ENCODE measurements at places on chromosomes 1 and 21.
A peak's percentile ranks its signal among the peaks of the same experiment; 100 is the strongest.

DNA sequence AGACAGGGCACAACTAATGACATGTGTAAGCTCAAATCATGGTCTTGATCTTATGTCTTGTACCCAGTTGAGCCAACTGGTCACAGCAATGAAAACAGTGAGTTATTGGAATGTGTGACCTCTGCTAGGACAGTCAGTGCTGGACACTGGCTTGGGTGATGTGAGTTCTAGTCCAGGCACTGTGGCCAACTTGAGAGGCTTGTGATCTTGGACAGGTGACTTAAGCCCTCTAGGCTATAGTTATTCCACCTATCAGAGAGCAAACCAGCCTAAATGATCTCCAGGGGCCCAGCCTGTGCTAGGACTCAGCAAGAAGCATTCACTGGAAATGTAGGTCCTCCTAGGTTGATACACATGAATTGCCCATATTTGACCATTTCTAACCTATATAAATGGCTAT is 1.1 kb downstream of the KCNE2 start:
- DNase-seq: no peak

- DNase-seq: no peak
Observed at GRCh38 chr1:185398022-185398421, 81.0 kb upstream of the IVNS1ABP start.

- peak; percentile 82 for DNase-seq
Observed at GRCh38 chr1:20380616-20381035, 90.0 kb downstream of the VWA5B1 start.

GRCh38 chr1:112247961-112248360 is 148.1 kb upstream of the CTTNBP2NL start:
- no peak for DNase-seq

DNA sequence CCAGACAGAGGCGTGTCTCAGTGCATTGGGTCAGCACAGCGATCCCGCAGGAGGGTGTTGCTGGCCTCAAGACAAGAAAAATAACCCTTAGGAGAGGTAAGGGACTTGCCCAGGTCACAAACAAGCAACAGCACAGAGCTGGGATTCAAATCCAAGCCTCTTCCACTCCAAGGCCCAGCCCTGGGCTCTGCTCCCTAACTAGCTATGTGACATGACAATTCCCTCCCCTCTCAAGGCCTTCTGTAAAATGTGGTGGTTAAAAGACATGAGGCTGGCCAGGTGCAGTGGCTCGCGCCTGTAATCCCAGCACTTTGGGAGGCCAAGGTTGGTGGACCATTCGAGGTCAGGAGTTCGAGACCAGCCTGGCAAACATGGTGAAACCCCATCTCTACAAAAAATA is 28.1 kb upstream of the LAPTM5 start:
- no peak for DNase-seq

- no peak for DNase-seq
Observed at GRCh38 chr1:90616395-90616794, 100.7 kb downstream of the BARHL2 start.

DNA sequence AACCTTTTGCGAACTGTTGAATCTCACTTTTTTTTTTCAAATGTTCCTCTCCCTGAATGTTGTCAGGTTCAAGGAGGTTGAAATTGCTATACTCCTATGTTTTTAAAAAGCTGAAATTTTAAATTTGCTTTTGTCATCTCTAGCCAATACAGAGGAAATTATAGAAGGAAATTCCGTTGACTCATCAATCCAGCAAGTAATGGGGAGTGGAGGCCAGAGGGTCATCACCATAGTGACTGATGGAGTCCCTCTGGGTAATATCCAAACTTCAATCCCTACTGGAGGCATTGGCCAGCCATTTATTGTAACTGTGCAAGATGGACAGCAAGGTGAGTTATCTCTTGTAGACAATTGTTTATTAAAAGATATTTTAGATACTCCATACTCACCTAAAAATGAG is 36.3 kb downstream of the GABPB2 start:
- DNase-seq: peak; percentile 36

DNA sequence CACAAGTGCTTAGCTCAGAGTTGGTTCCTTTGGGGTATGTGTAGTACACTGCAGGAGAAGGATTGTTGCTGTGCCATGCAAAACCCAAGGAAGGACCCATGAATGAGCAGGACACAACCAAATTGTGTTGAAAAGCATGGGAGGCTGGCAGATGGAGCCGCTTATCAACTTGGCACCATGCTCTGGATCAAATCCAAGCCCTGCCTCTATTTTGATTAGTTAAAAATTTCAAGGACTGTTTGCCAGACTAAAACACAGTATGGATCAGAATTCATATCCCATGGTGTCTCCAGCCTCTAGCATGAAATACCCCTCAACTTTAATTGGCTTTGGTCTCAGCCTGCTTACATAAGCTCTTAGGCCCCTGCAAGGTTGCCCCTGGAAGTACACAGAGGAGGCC is 27.8 kb downstream of the CCDC185 start:
- DNase-seq: no peak

GRCh38 chr1:23759277-23759676 is 16.0 kb downstream of the ELOA start:
- no peak for DNase-seq

DNA sequence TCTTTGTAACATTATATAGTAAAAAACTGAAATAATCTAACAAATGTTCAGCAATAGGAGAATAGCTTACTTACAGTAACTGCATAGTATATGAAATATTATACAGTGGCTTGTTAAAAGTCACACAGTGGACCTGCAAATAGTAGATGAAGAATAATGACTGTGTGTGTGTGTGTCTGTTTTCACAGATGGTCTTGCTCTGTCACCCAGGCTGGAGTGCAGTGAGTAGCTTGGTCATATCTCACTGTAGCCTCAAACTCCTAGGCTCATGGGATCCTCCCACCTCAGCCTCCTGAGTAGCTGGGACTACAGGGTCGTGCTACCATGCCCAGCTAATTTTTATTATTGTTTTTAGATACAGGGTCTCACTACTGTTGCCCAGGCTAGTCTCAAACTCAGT is 67.3 kb upstream of the KIAA1614 start:
- no peak for DNase-seq

DNA sequence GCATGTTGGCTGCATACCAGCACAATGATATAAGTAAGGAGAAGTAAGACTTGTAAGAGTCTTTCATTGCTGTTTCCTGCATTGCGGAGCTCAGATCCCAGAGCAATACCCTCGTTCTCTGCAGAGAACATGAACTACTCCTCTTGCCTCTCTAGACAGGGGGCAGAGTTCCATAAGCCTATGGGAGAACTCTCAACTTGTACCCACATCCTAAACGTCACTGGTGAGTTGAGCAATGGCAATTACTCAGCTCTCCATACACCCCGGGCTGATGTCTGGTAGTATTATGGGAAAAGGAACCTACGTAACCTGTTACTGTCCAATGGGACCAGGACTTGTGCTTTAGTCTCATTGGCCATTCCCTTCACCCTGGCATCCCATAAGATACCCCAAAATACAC is 27.3 kb upstream of the ZNF496 start:
- no peak for DNase-seq

GRCh38 chr1:184319879-184320278 is 67.0 kb upstream of the C1orf21 start:
- no peak for DNase-seq

GRCh38 chr21:41186755-41187536 is 19.0 kb downstream of the BACE2 start:
- no peak for DNase-seq

- DNase-seq: no peak
Observed at GRCh38 chr1:21139601-21140000, 37.1 kb downstream of the EIF4G3 start.

- no peak for DNase-seq
Observed at GRCh38 chr1:12144969-12145368, 21.8 kb upstream of the TNFRSF1B start.

- peak; percentile 37 for DNase-seq
Observed at GRCh38 chr1:20601129-20601825, 12.4 kb downstream of the CDA start.

DNA sequence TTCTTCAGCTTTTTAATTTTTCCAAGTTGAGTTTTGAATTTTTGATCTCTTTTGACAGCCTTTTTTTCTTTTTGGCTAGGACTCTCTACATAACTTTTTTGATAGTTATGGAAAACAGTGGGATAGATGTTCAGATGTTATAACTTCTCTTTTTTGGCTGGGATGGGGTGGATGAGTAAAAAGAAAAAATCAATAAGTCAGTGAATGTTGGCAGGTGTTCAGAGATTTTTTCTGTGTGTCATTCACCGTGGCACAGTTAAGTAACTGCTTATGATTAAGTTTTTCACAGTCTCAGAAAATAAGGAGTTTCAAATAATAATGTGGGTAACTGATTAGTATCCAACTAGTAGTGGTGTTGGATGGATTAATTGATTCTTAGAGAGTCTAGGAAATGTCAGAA is 24.0 kb downstream of the HS2ST1 start:
- DNase-seq: no peak

GRCh38 chr1:99877568-99877967 is 27.4 kb downstream of the AGL start:
- no peak for DNase-seq

DNA sequence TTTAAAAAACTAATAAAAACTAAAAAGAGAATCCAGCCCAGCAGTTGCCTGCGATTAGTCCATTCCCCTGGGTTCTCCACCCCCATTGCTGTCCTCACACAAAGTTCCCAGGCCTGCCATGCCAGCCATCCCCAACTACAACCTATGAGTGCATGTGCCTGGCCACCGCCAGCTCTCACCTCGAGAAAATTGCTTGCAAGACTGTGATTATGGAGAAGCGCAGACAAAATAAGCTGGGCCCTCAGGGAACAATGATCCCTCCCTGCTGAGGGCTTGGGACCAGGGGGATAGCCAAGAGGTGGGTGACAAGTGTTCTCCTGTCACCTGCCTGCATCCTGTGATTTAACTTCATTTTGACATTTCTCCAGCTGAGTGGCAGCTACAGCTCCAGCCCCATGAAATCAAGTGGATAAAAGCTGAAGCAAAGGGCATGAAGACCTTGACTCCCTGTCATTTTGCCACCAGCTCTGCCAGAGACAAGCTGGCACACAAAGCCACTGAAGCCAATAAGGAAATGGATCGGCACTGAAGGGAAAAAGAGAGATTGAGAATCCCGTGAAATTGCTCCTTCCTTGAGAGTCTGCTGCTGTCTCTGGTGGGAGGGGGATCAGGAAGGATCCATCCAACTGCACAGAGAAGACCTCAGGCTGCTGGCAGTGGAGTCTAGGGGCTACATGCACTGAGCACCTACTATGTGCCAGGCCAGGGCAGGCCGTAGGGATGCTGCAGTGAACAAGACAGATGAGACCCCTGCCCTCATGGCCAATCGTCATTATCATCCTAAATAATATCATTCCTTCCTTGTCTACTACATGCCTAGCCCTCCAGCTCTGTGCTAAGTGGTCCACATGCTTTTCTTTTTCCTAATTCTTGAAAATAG is 40.7 kb downstream of the MATN1 start:
- no peak for DNase-seq

GRCh38 chr1:61247881-61248752 is 165.8 kb downstream of the NFIA start:
- no peak for DNase-seq

DNA sequence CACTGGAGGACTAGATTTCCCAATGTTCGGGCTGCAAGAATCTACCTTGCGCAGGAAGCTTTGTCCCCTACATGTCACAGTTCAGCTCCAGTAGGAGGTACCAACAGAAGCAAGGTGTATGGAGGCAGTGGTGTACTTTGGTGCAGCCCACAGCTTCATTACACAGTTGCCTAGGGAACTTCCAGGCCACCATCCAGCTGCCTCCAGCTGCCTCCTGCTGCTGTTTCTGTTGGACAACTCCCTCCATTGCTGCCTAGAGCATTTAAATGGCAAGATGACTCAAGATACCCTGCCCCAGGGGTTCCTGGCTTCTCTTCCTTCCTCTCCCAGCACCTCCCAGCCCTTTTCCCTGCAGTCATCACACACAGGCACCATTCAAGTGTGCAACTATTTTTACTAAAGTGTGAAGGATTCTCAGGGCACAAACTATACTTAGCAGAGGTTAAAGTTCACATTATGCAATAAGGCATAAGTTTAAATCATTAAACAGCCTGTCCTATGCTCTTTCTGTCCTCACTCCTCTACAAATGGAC is 39.0 kb upstream of the ATP1A1 start:
- DNase-seq: peak; percentile 95

GRCh38 chr1:214511639-214511998 is 39.8 kb downstream of the PTPN14 start:
- DNase-seq: no peak

- DNase-seq: no peak
Observed at GRCh38 chr1:149978547-149979023, 31.9 kb downstream of the OTUD7B start.

- no peak for DNase-seq
Observed at GRCh38 chr1:59100708-59101374, 196.1 kb upstream of the FGGY start.

DNA sequence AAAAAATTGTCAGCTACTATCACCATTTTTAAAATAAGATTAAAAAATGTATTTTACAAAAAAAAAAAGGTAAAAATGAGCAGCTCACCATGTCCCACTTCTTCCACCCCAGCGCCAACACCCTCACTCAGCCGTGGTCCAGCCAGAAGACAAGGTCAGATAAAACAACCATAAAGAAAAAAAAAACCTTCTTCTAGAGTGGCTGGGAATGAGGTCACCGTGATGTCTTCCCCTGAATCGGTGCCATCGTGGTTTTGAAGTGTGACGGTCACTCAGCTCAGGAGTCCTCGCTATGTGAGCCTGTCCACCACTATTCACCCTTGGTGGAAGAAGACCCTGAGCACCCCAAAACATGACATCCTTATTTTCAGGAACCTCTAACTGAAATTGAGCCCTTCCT is 38.1 kb downstream of the B3GALT5 start:
- DNase-seq: no peak

DNA sequence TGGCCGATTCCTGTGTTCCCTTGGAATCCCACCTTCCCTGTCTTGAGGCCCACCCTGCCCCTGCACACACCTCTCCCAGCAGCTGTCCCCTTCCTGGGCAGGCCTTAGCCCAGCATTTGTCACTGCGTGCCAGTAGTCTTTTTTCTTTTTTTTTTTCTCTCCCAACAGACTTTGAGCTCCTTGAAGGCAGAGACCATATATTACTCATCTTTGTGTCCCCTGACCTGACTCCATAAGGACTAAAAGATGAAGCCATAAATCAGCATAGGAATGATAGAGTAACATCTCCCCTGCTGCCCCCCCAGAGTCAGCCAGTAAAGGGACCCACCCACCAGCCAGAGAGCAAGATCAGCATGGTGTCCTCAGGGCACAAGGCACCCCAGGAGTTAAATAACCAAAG is 27.4 kb downstream of the PIGM start:
- no peak for DNase-seq

DNA sequence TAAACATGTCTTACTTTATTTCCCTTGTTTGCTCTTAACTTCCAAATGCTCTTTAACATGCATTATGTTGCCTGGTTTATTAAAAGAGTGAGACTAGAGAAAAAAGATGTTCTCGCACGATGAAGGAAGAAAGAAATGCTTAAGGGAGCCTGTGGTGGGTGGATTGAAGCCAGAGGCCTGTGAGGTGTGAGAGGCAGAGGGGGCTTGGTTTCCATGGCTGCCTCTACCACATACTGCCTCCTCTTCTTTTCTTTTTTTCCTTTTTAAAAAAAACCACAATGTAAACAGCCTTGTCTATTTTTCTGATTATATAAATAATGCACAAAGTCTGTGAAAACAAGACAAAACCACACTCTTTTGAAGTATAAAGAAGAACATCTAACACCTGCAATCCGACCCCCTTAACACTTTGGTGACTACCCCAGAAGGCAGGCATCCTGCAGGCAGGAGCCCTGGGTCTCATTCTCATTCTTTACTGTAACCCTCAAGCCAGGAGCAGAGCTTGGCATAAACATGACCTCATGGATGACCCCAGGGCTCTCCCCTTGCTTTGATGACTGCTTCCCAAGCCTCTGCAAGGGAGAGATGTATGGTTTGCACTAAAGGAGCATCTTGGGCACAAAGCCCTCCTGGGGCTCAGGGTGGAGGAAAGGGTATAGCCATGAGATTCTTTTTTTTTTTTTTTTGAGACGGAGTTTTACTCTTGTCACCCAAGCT is 10.1 kb upstream of the PARP1 start:
- no peak for DNase-seq

Data from MG63 (cell line).